ENCODE measurements at places on chromosomes 1 and 21.

GRCh38 chr1:221532071-221532773 lies 209.7 kb downstream of the DUSP10 start:
- no peak for DNase-seq

DNA sequence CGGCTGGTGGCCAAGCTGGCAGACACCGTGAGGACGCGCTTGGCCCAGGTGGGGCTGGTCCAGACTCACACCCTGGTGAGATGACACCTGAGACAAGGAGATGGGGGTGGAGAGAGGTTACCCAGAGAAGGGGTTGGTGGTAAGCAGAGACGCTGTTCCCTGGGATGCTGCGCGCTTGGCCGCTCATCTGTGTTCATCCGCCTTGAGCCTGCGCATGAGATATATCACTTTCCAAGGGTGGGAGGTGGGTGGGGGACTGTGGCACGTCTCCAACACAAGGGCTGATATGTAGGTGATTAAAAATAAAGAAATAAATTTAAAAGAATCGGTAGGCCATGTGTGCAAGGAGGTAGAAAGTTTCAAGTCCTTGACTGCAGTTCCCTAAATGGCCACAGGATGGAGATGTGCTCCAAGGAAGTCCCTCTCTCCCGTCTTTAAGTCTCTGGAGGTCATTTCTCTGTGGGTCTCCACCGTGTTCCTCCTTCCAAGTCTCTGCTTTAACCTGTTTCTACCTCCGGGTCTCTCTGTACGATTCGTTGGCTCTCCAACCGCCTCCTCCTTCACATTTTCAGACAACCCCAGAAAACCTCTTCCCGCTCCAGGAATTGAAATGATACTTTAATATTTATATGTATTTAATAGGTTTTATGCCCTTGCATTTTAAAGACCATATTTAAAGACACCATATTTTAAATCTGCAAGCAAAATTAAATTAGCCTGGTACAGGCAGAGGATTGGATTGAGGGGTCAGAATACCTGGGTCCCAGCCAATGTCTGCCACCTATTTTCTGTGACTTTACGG lies 4.5 kb downstream of the TTC24 start:
- peak; percentile 31 for DNase-seq

DNA sequence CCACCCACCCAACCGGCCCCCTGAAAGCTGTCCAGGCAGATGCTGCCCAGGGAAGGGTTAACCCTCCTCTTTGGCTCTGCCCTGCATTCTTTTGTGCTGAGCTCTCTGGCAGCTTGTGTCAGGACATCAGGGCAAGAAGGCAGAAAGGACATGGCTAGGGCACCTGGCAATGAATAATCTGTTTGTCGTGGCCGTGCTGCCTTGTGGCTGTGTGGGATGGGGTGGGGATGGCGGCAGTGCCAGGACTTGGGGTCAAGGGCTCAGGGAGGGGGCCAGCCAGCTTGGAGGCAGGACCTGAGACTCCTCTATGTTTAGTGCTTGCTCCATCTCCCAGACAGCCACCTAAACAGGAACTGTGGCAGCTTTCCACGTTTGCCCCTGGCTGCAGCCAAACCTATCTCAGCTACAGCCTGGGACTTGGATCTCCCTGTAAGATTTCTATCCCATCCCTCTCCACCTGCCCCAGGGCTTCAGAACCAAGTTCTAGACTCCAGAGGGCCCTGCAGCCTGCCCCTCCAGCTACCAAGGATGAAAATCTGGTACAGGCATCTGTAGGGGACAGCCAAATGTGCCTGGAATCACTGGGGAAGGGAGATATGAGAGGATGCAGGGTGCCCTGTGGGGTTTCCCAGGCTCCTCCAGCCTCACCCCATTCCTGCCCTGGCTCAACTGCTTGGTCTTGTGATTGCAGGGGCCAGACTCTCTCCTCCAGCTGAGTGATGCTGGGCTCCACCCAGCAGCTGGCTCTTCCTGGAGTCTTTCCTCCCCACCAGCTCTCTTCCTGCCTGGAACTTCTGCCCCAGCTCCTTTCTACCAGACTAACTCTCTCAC lies 9.6 kb upstream of the GPR37L1 start:
- DNase-seq = no peak

DNA sequence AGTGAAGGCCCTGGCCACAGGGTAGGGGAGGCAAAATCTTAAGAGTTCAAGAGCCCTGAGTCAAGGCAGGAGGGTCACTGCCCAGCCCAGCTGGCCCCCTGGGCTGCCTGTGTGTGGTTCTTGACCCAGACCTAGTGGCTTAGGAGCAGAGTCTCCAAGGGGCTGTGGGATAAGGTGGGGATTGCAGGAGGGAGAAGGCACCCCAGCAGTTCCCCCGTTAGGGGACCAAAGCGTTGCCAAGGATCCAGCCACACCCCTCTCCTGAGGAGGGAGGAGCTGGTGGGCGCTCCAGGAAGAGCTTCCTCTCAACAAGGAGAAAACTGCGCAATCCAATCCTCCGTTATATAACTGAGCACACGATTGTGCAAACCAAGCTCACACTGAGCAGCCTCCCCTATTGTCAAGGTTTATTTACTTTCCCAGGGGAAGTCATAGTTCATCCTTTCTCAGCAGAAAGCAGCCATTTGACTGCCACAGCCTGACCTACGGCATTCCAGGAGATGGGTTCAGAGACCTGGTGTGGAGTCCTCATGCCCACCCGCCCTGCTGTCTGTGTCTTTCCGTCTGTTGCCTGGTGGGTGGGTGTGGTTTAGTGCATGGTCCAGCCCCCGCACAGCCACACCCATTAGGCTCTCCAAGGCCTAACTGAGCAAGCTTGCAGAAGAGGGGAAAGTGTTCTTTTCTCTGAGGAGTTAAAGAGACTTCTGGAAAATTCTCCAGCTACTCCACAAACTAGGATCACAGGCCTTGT lies 3.5 kb downstream of the EPHX1 start:
- no peak for DNase-seq

GRCh38 chr1:12485231-12486058 lies 132.6 kb downstream of the DHRS3 start:
- no peak for DNase-seq

- DNase-seq = no peak
Measured at GRCh38 chr1:31581821-31582810, 5.8 kb downstream of the TINAGL1 start.

DNA sequence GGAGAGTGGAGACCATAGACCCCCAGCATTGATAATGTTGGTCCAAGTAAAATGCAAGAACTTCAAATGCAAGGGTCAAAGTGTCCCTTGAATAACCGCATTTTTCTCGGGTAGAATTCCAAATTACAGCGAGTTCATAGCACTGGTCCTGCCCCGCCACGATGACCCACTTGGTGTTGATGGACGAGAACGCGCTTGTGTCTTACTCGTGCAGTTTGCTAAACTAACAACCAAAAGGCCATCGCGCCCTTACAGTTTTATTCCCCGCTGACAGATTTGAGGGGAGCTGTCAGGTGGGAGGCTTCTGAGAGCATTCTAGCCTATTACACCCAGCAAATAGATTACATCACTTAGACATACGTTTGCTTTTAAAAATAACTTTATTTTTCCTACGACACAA lies 17.3 kb upstream of the TSPEAR start:
- no peak for DNase-seq

DNA sequence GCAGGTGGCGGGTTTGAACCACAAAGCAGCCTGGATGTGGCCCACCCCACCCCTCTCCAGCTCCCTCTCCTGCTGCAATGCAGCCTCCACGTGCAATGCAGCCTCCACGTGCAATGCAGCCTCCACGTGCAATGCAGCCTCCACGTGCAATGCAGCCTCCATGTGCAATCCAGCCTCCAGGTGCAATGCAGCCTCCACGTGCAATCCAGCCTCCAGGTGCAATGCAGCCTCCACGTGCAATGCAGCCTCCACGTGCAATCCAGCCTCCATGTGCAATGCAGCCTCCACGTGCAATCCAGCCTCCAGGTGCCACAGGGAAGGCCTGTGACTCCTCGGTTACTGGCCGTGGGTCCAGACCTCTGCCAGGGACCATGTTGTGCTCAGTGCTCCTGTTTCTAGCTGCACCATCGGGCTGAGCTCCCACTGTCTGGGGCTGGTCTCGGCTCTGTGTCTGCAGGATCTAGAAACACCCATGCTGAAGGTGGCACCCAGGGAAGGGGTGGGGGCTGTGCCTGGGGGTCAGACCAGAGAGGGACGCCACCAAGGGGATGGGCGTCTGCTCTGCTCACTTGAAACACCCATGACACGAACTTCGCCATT lies 11.9 kb upstream of the LRRC3 start:
- DNase-seq = no peak

DNA sequence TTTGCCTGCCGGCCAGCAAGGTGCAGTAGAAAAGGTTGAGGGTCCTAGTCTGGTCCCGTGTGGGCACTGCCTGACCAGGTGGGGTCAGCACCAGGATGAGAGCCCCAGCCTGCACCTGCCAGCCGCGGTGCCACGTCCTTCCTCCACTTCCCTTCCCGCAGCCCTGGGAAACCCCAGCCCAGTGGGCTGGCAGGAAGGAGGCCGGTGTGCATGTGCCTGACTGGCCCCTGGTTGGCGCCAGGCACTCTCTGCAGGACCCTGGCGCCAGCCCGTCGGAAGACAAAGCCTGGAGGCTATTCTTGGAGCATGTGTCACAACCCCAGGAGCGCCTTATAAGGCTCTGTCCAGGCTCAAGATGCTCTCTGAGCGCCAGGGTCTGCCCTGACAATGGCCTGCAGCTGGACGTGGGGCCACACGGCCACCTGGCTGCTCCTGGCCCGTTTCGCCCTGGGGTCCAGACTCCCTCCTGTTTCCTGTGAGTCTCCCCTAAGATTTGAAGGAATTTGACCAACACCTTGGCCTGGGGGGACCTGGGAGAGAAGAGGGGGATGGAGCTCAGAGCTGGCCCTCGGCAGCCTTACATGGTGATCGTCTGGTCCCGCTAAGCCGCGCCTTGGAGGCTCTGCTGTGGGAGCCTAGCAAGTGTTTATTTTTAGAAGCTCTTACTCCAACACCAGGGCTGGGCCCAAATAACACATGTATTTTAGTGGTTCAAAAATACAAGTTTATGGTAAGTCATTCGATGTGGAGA lies 31.9 kb upstream of the POFUT2 start:
- DNase-seq = no peak

- no peak for DNase-seq
Measured at GRCh38 chr1:202186327-202186726, 7.3 kb upstream of the LGR6 start.

GRCh38 chr1:167797015-167797414 lies 75.2 kb downstream of the MPZL1 start:
- peak; percentile 14 for DNase-seq

DNA sequence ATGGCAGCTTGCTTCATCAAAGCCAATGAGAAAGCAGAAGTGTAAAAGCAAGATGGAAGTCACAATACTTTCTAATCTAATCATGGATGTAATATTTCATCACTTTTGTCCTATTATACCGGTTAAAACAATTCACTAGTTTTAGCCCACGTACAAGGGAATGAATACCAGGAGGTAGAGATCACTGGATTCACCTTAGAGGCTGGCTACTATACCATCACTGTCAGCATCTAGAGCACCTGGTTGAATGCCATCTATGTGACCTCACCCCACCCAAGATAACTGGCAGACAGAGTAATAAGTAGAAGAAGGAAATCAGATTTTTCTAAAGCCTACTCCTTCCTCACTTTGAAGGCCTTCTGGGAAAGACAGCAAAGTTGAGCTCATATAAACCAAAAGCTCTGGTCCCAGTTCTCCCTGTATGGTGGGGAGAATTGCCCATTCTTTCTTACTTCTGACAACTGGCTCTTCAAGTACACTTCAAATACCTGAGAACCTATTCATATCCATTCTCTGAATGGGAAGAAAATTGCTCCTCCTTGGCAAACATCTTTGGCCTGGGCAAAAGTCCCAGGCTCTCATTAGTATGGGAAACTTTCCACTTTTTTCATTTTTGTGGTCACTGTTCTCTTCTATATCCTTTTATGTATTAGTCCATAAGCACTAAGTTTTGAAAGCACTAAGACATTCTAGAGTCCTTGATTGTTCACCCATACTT lies 24.8 kb downstream of the HSD3B1 start:
- DNase-seq = no peak

DNA sequence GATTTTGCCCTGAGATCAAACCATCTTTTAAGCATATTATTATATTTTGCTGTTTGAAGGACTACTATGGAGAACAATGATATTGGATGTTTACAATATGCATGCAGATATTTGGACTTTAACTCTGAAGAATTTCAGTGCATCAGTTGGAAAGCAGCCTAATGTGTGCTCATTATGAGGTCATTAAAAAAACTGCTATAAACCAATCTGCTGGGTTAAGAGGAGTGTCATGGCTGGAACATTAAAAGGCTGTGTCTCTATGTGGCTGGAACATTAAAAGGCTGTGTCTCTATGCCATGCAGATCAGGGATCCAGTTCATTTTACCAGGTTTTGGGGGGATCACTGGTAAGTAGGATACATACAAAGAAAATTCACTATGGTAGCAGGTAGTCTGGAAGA lies 77.6 kb downstream of the SPATA46 start:
- DNase-seq = no peak

GRCh38 chr1:6416295-6416656 lies 3.4 kb downstream of the HES2 start:
- DNase-seq = no peak

DNA sequence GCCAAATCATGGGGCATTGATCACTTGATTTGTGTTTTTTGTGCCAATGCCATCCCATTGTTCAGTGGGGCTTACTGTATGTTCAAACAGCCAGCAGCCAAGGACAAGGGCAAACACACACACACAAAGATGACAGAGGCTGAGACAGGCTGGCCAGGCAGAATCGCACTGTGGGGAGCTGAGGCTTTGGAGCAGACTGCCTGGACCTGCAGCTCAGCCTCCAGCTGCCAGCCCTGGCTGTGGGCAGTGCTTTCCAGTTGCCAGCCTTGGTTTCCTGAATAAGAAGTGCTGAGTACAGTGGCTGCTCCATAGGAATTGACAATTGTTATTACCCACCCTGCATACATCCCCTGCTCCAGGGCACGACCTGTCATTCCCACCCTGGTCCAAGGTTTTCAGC lies 16.9 kb upstream of the PCP4 start:
- no peak for DNase-seq

GRCh38 chr1:46800742-46801141 lies 1.9 kb downstream of the CYP4B1 start:
- no peak for DNase-seq

DNA sequence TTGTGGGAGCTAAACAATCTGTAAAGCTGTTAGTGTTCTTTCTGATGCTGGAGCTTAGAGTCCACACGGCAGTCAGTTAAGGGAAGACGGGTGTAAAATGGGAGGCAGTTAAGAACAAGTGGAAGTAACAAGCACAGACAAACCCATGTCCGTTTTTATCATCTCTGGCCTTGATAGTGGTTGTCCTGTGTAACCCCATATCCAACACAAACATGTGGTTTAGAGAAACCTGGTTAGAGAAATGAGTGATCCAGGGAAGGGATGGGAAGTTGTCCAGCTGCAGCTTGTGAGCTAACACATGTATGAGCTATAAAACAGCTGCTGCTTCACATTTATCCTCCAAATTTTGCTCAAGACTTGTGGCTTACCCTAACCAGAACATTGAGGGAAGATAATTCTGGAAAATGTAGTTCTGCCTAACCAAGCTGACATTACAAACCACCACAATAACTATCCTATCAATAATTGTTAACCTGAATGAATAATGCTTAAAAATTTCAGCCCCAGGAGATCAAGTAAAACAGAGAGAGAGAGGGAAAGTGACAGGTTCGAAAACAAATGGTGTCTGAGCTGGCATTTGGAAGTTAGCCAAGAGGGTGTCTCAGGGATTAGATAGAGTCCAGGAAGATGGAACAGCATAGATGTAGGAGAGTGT lies 10.6 kb upstream of the C1orf162 start:
- no peak for DNase-seq

Measured in anterior cingulate cortex (tissue), 58 donors.